Activated CD4-positive, alpha-beta memory T cell treated with anti-CD3 and anti-CD28 coated beads, Interleukin-2, amount 10 ng/mL, durations not matched to agents 7 days and 5 days (primary cell): ENCODE measurements at places on chromosomes 12 and 14. TPM values are rescaled to one million over a fixed set of nuclear protein-coding genes. Genes with fewer than 3 reads are reported as not detected.

- H3K4me1 ChIP-seq = no peaks in the 10 kb centered on the region
- no peaks in the 10 kb centered on the region for H3K36me3 ChIP-seq
- no peaks in the 10 kb centered on the region for H3K27me3 ChIP-seq
Measured at GRCh38 chr12:80293347-80293746, 150.7 kb upstream of the PTPRQ start.

GRCh38 chr12:13099066-13099843, 4.2 kb downstream of the GSG1 start:
- peak overlapping the region; percentile 52 for H3K27ac ChIP-seq
- DNase-seq = no peak
- no peaks in the 10 kb centered on the region for H3K36me3 ChIP-seq
- H3K4me3 ChIP-seq = no peak overlapping the region
- peaks cover 65% of the 10 kb centered on the region for H3K4me1 ChIP-seq
- H3K27me3 ChIP-seq = no peaks in the 10 kb centered on the region

GRCh38 chr14:85214471-85214870, 315.5 kb upstream of the FLRT2 start:
- no peaks in the 10 kb centered on the region for H3K4me1 ChIP-seq
- H3K36me3 ChIP-seq = no peaks in the 10 kb centered on the region
- no peak overlapping the region for H3K27ac ChIP-seq
- DNase-seq = no peak
- H3K27me3 ChIP-seq = no peaks in the 10 kb centered on the region

- peaks cover 51% of the 10 kb centered on the region for H3K27me3 ChIP-seq
- H3K4me3 ChIP-seq = no peak overlapping the region
- H3K36me3 ChIP-seq = no peaks in the 10 kb centered on the region
- H3K27ac ChIP-seq = no peak overlapping the region
Measured at GRCh38 chr12:52233462-52234207, 592 bp downstream of the KRT7 start.

GRCh38 chr12:108582978-108583770, 14.7 kb downstream of the TMEM119 start:
- no peak for DNase-seq
- no peak overlapping the region for H3K27ac ChIP-seq
- no peaks in the 10 kb centered on the region for H3K36me3 ChIP-seq
- no peak overlapping the region for H3K4me3 ChIP-seq
- H3K4me1 ChIP-seq = peaks cover 6% of the 10 kb centered on the region
- H3K27me3 ChIP-seq = peaks cover 5% of the 10 kb centered on the region

- no peaks in the 10 kb centered on the region for H3K27me3 ChIP-seq
- H3K27ac ChIP-seq = no peak overlapping the region
- no peaks in the 10 kb centered on the region for H3K4me1 ChIP-seq
Measured at GRCh38 chr14:75845136-75845804, 136.5 kb downstream of the TGFB3 start.

- no peak overlapping the region for H3K4me3 ChIP-seq
- H3K27ac ChIP-seq = peak overlapping the region; percentile 52
- peaks cover 93% of the 10 kb centered on the region for H3K36me3 ChIP-seq
- H3K27me3 ChIP-seq = no peaks in the 10 kb centered on the region
- no peak for DNase-seq
Measured at GRCh38 chr12:46224386-46224785, 44.5 kb downstream of the SLC38A1 start.

- no peaks in the 10 kb centered on the region for H3K27me3 ChIP-seq
- H3K27ac ChIP-seq = no peak overlapping the region
- no peak overlapping the region for H3K4me3 ChIP-seq
- H3K4me1 ChIP-seq = peaks cover 4% of the 10 kb centered on the region
- H3K36me3 ChIP-seq = peaks cover 76% of the 10 kb centered on the region
- no peak for DNase-seq
Measured at GRCh38 chr14:71733210-71733883, 198.9 kb upstream of the RGS6 start.

- H3K36me3 ChIP-seq = no peaks in the 10 kb centered on the region
- H3K4me3 ChIP-seq = no peak overlapping the region
- no peaks in the 10 kb centered on the region for H3K4me1 ChIP-seq
- H3K27me3 ChIP-seq = peaks cover 21% of the 10 kb centered on the region
Measured at GRCh38 chr12:13023811-13024530, 20.2 kb upstream of the FAM234B start.

DNA sequence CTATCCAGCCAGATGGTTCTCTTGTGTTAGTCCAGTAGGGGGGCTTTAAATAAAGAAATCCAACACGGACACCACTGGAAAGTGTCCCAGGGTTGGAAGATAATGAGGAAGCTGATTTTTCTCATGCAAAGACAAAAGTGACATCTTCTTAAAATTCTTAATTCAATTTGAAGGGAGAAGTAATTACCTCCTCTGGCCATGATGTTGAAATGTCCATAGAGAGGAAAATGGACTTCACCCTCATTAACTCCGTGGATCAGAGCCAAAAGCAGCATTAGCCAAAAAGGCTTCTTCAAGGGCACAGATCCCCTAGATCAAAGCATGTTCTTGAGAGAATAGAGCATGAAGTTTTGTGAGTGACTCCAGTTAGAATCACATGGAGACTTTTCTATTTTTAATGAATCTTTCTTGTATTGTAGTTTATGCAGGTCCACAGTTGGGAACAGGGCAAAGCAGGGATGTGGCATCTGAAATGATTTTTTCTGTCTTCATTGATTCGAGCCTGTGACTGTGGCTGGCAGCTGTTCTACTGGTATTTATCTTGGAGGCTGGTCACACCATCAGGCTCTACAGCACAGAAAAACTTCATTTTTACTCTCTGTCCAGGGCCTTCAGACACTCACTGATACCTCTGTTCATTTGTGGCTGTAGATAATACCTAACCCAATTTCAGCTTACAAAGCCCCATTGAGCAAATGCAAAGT, 1002.5 kb downstream of the AACS start:
- H3K27ac ChIP-seq = no peak overlapping the region
- no peaks in the 10 kb centered on the region for H3K27me3 ChIP-seq
- H3K36me3 ChIP-seq = no peaks in the 10 kb centered on the region
- no peak overlapping the region for H3K4me3 ChIP-seq
- no peak for DNase-seq

- no peak overlapping the region for H3K27ac ChIP-seq
- no peaks in the 10 kb centered on the region for H3K36me3 ChIP-seq
- no peak for DNase-seq
- H3K4me3 ChIP-seq = no peak overlapping the region
- H3K4me1 ChIP-seq = peaks cover 23% of the 10 kb centered on the region
Measured at GRCh38 chr14:55434805-55435174, 5.6 kb downstream of the TBPL2 start.

DNA sequence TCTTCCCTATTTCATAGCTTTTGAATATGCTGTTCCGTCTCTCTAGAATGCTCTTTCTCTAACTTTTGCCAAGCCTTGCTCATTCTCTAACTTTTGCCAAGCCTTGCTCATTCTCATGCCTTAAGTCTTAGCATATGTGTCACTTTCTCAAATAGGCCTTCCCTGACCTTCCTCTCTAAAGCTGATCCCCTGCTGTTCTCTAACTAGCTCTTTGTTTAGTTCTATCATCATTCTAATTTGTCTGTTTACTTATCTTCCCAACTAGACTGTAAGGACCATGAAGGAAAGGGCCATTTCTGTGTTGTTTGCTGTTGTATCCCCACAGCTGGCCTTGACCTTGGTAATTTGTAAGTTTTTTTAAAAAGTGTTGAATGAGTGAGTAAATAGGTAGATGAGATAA, 71.1 kb downstream of the ZNF641 start:
- no peak for DNase-seq
- no peaks in the 10 kb centered on the region for H3K4me1 ChIP-seq
- H3K27ac ChIP-seq = no peak overlapping the region
- no peaks in the 10 kb centered on the region for H3K36me3 ChIP-seq
- no peak overlapping the region for H3K4me3 ChIP-seq
- H3K27me3 ChIP-seq = peaks cover 8% of the 10 kb centered on the region

DNA sequence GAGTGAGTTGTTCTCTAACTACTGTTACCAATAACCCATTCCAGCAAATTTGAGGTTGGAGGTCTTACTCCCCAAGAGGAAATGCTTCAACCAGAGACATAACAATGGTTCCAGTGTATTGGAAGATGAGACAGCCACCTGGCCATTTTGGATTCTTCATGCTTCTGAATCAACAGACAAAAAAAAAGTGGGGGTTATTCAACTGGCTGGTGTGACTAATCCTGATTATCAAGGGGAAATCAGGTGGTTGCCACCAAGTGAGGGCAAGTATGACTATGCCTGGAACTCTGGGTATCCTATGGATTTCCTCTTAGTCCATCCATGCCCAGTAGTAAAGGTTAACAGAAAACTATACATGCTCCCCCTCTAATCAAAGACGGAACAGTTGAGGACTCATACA, 29.9 kb upstream of the ZNF641 start:
- peaks cover 16% of the 10 kb centered on the region for H3K27me3 ChIP-seq
- no peaks in the 10 kb centered on the region for H3K36me3 ChIP-seq
- H3K4me1 ChIP-seq = no peaks in the 10 kb centered on the region

GRCh38 chr14:104249706-104250105, 111.3 kb downstream of the KIF26A start:
- no peaks in the 10 kb centered on the region for H3K4me1 ChIP-seq
- DNase-seq = peak; percentile 4
- no peaks in the 10 kb centered on the region for H3K36me3 ChIP-seq

- H3K4me1 ChIP-seq = peaks cover 1% of the 10 kb centered on the region
- H3K27ac ChIP-seq = no peak overlapping the region
- DNase-seq = peak; percentile 25
- no peaks in the 10 kb centered on the region for H3K27me3 ChIP-seq
- H3K36me3 ChIP-seq = no peaks in the 10 kb centered on the region
- H3K4me3 ChIP-seq = no peak overlapping the region
Measured at GRCh38 chr14:22650960-22651521, 6.9 kb upstream of the OR6J1 start.

DNA sequence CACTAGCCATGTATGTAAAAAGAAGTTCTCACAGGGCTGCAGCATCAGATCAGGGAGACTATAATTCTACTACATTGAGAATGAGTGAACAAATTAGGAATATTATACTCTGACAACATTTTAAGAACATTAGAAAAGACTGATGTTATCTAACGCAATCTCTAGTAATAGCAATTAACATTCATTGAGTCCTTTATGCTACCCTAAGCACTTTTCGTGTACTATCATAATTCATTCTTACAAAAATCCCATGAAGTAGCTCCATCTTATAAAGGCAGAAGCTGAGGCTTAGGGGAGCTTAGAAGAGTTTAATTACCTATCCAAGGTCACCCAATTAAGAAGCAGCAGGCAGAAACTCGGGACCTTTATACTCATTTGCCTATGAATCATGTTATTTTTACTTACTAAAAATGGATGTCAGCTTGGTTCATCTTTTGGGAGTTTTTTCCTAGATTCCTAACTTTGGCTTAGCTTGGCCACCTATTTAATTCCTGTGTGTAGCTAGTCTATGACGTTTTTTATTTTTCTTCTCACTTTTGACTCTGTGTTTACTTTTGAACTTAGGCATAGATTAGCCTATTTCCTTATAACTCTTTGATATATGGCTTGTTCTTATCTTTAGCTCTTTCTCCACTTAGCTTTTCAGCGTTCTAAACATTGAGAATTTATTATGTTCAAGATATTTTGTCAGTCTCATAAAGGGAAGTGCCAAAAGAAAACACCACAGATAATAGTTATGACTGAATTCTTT, 333.5 kb upstream of the DCN start:
- H3K4me1 ChIP-seq = no peaks in the 10 kb centered on the region
- no peaks in the 10 kb centered on the region for H3K36me3 ChIP-seq
- H3K27me3 ChIP-seq = peaks cover 4% of the 10 kb centered on the region
- no peak for DNase-seq
- H3K27ac ChIP-seq = no peak overlapping the region
- no peak overlapping the region for H3K4me3 ChIP-seq

GRCh38 chr14:105554022-105554421, 27.6 kb downstream of the TMEM121 start:
- no peaks in the 10 kb centered on the region for H3K36me3 ChIP-seq
- no peaks in the 10 kb centered on the region for H3K4me1 ChIP-seq
- H3K4me3 ChIP-seq = no peak overlapping the region
- DNase-seq = no peak

- DNase-seq = no peak
- H3K27me3 ChIP-seq = peaks cover under 1% of the 10 kb centered on the region
- H3K4me3 ChIP-seq = no peak overlapping the region
- peaks cover 4% of the 10 kb centered on the region for H3K4me1 ChIP-seq
Measured at GRCh38 chr12:3791256-3791874, 38.5 kb upstream of the CRACR2A start.

DNA sequence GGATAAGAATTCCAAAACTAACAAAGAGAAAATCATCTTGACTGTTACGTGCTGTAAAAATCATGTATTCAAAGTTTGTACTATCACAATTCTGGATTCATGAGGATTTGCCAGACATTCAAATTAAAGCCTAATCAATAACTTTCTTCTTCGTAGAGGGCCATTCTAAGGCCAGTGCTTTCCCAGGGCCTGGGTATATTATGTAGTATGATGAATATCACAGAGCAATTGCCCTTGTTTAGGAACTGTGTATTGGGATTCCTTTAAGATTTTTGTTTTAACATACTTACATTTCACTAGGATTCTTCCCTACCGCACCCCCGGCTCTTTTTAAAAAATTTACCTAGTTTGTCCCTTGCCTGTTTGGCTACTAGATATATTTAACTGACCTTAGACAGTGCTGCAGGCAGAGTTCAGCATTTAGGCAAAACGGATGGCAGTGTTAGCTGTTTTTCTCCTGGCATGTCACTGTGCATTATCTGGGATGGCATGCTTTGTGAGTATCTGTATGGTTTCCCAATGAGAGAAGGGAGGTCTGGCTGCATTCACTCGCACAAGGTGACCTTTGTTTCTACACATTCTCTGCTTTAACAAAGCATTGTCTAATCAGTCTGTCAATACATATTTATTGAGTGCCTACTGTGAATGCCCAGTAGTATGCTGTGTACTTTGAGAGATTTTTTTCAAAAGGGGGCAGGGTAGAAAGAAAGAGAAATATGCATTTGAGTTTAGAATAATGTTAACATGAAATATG, 63.3 kb downstream of the ERC1 start:
- peaks cover 14% of the 10 kb centered on the region for H3K36me3 ChIP-seq
- no peak for DNase-seq
- no peak overlapping the region for H3K27ac ChIP-seq
- H3K4me3 ChIP-seq = no peak overlapping the region
- no peaks in the 10 kb centered on the region for H3K4me1 ChIP-seq

BICD1 gene
- total RNA-seq = 12.5 TPM

PLEK2 gene
- 0.43 TPM for total RNA-seq

HRK gene
- not detected for total RNA-seq

PLD4 gene
- total RNA-seq = not detected

HSPB8 gene
- total RNA-seq = not detected

RNU4-1 gene
- 2,156 TPM for total RNA-seq

SH2B3 gene
- total RNA-seq = 20.2 TPM

CEBPE gene
- 0.83 TPM for total RNA-seq

SERPINA5 gene
- not detected for total RNA-seq

KRT80 gene
- not detected for total RNA-seq
